SIG-M5 (cell line): ENCODE measurements at places on chromosomes 1 and 21.

DNA sequence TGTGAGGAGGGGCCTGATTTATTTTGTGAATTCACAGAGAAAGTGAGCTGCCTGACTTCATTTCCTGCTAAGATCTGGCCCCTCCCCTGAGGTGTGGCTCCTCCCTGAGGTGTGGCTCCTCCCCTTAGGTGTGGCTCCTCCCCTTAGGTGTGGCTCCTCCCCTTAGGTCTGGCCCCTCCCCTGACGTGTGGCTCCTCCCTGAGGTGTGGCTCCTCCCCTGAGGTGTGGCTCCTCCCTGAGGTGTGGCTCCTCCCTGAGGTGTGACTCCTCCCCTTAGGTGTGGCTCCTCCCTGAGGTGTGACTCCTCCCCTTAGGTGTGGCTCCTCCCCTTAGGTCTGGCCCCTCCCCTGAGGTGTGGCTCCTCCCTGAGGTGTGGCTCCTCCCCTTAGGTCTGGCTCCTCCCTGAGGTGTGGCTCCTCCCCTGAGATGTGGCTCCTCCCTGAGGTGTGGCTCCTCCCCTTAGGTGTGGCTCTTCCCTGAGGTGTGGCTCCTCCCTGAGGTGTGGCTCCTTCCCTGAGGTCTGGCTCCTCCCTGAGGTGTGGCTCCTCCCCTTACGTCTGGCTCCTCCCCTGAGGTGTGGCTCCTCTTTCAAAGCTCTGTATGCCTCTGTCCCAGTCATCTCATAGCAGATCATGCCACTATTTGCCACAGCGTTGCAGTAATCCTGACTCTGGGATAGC lies 26.9 kb upstream of the LRRC3 start:
- peak; percentile 26 for DNase-seq

- no peak for DNase-seq
These were observed 291.2 kb upstream of the LYPLAL1 start for GRCh38 chr1:218882454-218882853.

DNA sequence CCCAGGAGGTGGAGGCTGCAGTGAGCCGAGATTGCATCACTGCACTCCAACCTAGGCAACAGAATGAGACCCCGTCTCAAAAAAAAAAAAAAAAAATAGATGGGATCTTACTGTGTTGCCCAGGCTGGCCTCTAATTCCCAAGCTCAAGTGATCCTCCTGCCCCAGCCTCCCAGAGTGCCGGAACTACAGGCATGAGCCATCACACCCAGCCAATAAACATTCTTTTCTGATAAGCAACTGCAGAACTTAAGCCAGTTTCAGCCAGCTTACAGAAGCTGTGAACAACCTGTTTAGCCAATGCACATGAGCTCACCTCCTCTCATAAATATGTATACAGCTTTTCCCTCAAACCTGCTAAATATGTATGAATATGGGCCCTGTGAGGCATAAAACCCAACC lies 3.1 kb upstream of the MIIP start:
- DNase-seq = no peak

DNA sequence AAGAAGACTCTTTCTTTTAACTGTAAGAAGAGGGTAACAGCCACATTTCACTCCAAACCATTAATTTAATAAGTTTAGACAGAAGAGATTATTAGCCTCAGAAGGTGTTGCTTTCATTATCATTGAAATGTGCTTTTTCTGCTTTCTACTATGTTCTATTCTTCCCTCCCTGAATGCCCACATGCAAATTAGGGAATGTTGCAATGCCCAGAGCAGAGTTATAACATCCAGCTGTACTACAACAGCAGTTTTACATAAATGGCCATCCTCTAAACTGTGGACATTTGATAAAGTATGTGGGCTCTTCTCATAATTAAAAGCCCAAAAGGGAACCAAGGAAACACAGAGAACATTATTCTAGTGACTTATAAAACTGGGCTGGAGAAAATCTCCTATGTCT lies 82.2 kb upstream of the SOD1 start:
- no peak for DNase-seq

DNA sequence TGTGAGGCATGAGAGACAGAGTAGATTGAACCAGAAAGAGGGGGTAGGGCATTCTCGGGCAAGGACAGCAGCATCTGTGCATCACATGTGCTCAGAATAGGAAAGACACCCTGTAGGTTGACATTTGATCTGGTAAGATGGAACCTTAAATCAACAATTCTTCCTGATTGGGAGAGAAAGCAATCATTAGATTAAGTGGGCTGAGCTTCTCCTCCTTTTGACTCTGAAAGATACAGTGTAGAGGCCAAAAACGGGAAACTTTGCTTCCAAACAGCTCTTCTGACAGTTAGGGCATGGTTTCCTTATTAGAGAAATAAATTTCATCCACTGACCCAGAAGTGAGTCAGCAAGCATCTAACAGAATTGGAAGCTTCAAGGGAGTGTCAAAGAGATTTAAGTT lies 9.7 kb downstream of the KIF14 start:
- no peak for DNase-seq

- no peak for DNase-seq
These were observed 18.2 kb upstream of the RC3H1 start for GRCh38 chr1:174040387-174040786.

GRCh38 chr1:181593042-181593441 lies 109.7 kb downstream of the CACNA1E start:
- DNase-seq = no peak
